ENCODE measurements at places on chromosomes 6 and 20.

DNA sequence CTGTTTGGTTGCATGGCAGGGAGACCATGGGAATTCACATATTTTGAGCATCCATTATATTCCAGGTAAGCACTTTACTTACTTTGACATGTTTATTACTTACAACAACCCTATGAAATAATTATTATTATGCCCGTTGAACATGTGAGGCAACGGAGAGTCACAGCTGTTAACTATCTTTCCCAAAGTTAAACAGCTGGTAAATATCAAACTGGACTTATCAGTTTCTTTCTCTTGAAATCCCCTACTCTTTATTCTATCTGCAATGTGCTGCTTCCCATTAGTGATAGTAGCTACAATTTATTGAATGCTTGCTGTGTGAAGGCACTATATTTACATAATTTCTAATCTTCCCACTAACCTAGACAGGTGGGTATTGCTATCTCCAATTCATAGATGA, 847.7 kb upstream of the MAP3K7 start:
- no peak for DNase-seq

- DNase-seq, result no peak
Observed at GRCh38 chr6:74431873-74432580, 736.0 kb downstream of the CD109 start.

- no peak for DNase-seq
Observed at GRCh38 chr6:141056945-141057625, 1075.6 kb upstream of the GJE1 start.

DNA sequence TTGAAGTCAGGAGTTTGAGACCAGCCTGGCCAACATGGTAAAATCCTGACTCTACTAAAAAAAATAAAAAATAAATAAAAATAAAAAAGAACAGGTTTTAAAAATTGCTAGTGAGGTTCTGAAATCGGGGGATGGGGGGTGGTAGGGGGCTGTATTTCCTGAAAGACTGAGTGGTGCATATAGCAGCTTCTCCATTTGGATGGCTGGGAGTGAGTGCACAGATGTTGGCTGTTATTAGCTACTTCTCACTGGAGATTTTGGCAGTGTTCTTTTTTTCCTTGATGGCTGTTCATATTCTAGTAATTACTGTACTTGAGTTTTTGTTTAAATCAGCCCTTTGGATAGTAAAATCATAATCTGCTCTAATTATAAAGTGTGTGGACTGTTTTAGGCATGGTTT, 79.8 kb downstream of the RTN4IP1 start:
- no peak for DNase-seq

GRCh38 chr6:100573166-100573565, 108.4 kb upstream of the SIM1 start:
- no peak for DNase-seq

- no peak for DNase-seq
Observed at GRCh38 chr6:85971238-85971637, 328.6 kb upstream of the SYNCRIP start.

GRCh38 chr6:40444811-40445210, 142.4 kb downstream of the LRFN2 start:
- no peak for DNase-seq

- DNase-seq, result no peak
Observed at GRCh38 chr20:1373614-1374013, 19.2 kb downstream of the FKBP1A start.

- DNase-seq, result no peak
Observed at GRCh38 chr6:169986171-169986847, 234.9 kb downstream of the ERMARD start.

DNA sequence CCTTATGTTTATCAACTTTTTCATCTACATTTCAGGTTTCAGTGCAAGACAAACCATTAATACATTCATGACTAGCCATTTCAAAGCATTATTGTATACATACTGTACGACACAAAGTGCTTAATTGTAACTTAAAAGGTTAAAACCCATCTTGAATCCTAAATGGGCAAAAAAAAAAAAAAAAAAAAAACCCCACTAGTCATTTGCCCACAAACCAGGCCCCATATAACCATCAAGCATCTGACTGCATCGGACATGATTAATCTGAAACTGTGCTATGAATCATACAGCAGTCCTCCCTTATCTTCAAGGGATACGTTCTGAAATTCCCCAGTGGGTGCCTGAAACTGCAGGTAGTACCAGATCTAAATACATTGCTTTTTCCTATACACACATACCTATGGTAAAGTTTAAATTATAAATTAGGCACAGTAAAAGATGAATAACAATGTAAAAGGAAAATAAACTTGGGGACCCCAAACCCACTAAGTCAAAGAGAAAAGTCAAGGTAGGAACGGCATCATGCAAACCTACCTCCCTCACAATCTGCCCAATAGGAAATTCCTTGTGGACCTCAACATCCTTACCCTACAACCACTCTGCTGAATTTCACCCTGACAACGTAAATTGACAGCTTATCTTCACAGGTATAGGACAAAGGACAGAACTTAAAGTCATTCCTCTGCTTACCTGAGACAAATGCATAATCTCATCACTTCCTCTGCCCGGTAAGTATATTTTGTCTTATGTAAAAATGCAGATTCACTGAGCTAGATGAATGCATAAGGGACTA, 14.3 kb downstream of the B4GALT5 start:
- no peak for DNase-seq

- DNase-seq, result no peak
Observed at GRCh38 chr20:8530022-8530421, 398.0 kb downstream of the PLCB1 start.

DNA sequence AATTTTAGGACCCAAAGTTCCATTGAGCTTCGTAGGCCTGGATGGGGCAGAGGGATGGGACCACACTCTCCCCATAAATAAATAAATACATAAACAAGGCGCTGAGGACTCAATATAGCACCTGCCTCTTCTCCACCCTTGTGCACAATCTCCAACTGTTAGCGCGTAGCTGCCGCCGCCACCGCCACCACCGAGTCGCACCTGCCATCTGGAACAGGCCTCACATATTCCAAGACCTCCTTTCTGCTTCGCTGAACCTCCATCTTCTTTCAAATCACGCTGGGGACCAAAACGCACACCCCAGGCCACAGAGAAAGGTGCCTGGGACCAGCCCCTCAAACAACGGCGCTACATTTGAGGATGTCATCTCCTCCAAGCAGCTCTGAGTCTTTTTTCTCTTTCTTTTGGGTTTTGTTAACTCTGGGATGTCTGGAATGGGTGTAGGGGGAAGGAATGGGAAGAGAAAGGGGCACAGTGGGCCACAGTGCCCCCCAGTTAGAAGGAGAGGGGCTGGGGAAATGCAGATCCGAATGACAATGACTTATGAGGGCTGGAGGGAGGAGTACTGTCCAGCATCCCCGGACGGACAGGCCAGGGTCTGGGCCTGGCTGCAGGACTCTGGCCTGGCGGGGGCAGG, 49.7 kb downstream of the NOL4L start:
- no peak for DNase-seq

GRCh38 chr20:36541768-36542488, 609 bp downstream of the MYL9 start:
- no peak for DNase-seq

DNA sequence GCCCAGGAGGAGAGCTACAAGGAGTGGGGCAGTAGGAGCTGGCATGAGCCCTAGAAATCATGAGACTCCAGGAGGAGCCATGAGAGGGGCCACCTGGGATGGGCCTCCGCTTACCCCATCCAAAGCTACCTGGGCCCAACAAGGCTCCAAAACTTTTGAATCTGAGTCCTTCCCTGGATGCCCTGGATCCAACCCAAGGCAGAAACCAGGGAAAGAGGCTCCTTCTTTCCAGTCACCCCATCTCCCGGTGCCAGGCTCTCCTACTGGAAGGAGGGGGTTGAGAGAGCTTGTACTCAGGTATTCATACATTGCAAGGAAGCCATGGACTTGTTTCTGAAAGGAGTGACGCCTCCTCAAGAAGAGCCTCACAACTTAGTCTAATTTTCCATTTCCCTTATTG, 7.8 kb upstream of the SIRPG start:
- no peak for DNase-seq
